ENCODE measurements at places on chromosomes 7 and 10.

DNA sequence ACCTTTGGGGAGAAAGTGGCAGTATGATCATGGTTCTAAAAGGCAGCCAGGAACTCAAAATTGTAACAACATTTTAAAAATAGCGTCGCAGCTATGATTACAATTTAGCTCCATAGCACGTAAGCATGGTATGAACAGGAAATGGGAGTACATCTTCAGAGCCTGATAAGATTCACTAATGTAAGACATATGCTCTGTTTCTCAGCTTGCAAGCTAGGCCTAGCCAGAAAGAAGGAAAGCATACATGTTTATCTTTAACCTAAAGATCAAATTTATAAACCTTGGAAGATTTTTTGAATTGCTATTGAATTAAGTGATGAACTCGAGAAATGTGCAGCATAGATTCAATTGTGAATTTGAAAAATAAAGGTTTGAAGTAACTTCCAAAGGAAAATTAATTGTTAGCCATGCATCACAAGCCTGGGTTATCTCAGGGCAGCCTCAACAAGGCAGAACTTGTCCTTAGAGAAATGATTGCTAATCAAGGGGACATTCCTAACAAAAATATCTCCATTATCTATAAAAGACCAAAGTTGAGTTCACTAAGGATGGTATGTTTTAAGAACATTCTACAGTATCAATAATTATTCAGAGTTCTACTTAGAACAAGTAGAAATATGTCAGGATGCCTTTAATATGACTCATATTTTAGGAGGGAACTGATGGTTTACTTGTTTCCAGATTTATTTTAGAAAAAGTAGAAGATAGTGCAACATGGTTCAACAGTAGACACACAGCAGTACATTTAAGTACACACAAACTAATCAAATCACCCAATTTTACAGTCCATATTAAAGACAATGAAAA, 38.8 kb upstream of the SEPTIN7 start:
- DNase-seq = no peak

DNA sequence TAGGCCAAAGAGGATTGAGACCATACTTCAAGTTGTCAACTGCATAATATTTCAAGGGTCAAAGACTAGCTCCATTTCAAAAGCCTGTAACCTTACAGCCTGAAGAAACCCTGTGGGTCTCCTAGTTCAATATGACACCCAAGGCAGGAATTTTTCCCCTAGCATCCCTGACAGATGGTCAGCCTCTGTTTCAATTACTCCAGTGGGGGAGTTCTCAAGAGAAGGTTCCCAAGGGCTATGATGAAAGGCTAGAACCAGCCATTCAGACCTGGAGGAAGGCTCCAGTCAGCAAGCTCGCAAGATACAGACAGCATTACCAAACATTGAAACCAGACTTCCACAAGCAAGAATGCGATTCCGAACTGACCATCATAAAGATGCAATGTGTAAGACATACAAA, 1.6 kb downstream of the HTR7 start:
- no peak for DNase-seq

GRCh38 chr7:29192811-29193210, 1.8 kb upstream of the CHN2 start:
- no peak for DNase-seq

DNA sequence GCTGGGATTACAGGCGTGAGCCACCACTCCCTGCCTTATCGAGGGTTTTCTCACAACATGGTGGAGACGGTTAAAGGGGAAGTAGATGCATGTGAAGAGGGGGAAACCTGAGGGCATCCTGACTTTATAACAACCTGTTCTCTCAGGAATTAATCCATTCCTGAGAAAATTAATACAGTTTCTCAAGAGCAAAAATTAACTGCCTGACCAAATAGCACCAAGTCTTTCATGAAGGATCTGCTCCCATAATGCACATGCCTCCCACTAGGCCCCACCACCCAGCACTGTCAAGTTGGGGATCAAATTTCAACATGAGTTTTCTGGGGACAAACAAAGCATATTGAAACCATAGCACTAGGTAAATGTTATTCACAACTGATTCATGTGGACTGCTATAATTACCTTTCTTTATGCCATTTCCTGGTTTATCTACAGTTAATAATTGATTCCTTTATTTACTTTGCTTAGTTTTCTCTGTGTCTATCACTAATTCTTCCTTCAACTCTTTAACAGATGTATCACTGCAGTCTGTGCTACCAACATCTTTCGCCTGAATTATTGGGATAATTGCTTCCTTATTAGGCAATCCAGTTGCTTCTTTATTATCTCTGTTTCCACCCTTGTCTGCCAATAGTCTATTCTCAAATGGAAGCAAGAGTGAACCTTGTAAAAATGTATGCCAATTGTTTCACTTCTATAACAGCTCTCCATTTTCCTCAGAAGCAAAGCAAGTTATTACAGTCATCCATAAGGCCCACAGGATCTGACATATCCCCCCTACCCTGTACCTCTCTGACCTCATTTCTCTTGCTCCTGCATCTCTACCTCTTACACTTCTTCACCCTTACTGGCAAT, 12.9 kb upstream of the MICU1 start:
- DNase-seq = no peak

DNA sequence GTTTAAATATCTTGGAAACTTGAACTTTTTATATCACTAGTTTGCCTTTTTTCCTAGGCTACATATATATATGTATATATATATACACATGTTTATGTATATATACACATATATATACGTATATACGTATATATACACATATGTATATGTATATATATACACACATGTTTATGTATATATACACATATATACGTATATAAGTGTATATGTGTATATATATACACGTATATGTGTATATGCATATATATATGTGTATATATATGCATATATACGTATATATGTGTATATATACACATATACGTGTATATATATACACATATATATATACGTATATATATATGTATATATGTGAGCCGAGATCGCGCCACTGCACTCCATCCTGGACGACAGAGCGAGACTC, 10.1 kb downstream of the OGDH start:
- DNase-seq = no peak

DNA sequence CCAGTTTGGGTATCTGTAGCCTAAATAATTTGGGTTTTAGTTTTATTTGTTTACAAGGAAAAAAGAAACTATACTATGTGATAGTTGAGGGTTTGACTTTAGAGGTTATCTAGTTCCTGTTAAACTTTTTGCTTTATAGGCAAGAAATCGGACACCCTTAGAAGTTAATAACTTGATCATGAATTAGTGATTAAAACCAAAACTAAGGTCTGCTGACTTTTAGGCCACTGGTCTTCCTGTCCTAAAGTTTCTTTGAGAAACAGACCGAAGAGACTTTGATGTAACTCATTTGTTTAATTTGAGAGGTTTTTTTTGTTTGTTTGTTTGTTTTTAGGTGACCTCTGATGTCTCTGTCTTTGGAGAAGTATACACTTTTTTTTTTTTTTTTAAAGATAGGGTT, 59.7 kb downstream of the PHTF2 start:
- no peak for DNase-seq

- DNase-seq = no peak
These were observed 470.7 kb downstream of the DNAJB6 start for GRCh38 chr7:157807510-157807909.

- no peak for DNase-seq
These were observed 28.2 kb upstream of the ZNF488 start for GRCh38 chr10:47412177-47412730.

- DNase-seq = no peak
These were observed 12.0 kb upstream of the SMARCD3 start for GRCh38 chr7:151260471-151260870.

- no peak for DNase-seq
These were observed 12.2 kb downstream of the MDFIC start for GRCh38 chr7:114934086-114934485.

GRCh38 chr10:110141871-110142635, 65.4 kb upstream of the MXI1 start:
- no peak for DNase-seq

- DNase-seq = no peak
These were observed 103.3 kb downstream of the TPST1 start for GRCh38 chr7:66308411-66308810.

DNA sequence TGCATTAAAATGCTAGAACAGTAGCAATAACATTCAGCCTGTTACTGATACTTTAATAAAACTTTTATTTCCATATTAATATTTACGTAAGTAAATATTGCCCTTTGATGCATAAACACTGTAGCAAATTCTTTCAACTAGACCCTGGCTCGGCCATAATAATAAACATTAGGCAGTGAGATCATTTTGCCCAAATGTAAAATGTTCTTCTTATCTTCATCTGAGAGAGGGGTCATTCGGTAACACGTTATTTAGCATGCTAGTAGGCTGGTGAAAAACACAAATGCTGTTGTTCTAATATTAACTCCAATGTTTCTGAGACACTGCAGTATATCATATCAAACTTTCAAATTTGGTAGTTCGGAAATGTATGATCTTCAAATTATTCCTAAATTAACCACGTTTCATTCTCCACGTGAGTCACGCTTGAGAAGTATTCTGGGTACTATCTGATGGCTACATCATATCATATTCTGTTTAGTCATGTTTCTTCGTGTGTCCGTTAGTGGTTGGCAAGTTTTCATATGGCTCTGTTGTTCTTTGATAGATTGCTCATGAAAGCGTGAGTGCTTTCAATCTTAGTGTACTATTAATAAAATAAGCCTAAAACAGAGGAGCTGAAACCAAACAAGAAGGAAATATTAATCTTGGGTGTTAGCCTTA, 145.8 kb downstream of the NSUN6 start:
- no peak for DNase-seq

- DNase-seq = no peak
These were observed 67.7 kb downstream of the GPAM start for GRCh38 chr10:112115781-112116385.

DNA sequence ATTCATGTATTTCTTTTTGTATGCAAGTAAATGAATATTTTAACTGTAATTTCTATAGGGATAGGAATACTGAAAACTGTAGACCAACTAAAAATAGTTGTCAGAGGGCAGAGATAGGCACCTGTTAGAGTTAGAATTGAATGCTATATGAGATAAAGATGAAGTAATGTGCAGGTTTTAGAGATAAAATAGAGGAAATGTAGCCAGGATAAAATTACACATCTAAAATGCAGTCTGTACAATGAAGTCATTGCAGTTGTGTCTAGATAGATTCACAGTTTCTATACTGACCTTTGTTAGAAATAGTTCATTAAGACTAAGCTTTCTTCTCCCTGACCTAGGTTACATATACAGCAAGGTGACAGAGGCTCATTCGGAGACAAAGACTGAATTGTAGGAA, 46.2 kb downstream of the SMNDC1 start:
- DNase-seq = no peak

DNA sequence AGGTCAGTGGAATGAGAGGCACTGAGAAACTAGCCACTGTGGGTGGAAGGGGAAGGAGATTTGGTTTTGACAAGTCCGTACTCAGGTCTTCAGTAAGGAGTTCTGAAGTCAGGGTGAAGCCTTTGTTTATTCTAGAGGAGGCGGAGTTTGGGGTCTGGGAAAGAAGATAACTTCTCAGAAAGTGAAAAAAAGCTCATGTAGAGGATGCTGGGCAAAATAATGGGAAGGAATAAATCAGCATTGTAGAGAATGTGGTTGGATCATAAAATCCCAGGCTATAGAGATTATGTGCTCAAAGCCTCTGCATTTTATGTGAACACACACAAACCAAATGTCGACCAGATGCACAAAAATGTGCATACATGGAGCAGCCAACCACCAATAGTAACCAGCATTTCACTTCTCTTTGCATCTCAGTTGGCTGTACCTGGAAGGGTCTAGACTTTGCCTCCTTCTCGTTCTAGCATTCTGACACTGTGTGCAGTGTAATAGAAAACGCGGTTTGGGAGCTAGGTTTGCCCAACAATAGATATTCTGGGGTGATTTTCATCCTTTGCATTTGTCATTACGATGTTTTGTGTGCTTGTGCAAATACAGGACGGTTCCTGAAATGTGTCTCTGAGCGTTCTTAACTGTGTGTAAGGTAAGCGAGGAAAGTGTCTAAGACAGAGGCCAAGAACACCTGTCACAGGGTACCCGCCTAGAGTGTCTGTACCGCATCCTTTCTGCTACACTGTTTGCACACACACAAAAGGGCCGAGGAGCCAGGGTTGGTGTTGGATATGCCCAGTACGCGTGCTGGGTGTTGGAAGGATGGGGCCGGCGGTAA, 603 bp upstream of the HECW1 start:
- peak; percentile 30 for DNase-seq

DNA sequence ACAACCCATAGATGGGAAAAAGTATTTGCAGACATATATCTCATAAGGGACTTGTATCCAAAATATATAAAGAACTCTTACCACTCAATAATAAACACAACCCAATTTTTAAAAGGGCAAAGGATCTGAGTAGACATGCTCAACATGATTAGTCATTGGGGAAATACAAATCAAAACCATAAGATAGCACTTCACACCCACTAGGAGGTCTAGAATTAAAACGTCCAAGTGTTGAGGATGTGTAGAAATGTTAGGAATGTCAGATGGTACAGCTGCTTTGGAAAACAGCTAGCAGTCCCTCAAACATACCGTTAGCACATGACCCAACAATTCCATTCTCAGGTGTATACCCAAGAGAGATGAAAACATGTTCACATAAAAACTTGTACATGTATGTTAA, 8.3 kb downstream of the PSTK start:
- DNase-seq = no peak

DNA sequence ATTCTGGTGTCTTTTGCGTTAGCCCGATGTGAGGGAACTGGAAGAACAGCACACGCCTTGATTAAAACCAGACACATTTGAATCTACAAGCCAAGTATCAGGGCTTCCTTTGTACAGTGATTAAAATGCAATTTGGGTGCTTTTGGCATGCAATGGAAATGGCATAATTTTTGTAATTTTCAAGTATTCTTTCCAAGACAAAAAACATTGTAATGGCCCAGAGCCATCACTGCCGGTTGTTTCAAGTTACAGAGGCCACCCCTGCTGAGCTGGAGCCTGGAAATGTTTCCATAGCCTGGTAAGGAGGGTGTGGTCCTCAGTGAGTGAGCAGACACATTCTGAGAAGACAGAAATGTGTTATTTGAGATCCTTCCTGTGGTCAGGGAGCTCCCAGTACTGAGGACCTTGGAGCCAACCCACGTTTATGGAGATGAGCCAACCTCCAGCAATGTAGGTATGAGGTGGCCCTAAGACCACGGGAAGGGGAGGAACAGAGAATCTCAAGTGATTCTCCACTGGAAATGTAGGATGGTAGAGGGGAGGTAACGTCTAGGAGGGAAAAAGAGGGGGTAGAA, 20.9 kb downstream of the TEX36 start:
- DNase-seq = no peak
